ENCODE measurements at places on chromosomes 3 and 15. TPM values are rescaled to one million over a fixed set of nuclear protein-coding genes. Genes with fewer than 3 reads are reported as not detected.

Gene ITIH1
- total RNA-seq: 447 TPM

Gene SLC12A1
- total RNA-seq: 1.2 TPM

Gene LPP
- total RNA-seq: 43.7 TPM

Gene ACSBG1
- not detected for total RNA-seq

Gene SHC4
- 0.04 TPM for total RNA-seq

Gene DBR1
- total RNA-seq: 3.2 TPM

All from right lobe of liver (tissue), 6 donors.